Thymus (tissue), 14 donors: ENCODE measurements at places on chromosomes 11 and 22. TPM values are rescaled to one million over a fixed set of nuclear protein-coding genes. Genes with fewer than 3 reads are reported as not detected.

GRCh38 chr11:15473954-15474837 is 359.5 kb downstream of the INSC start:
- H3K4me1 ChIP-seq: no peaks in the 10 kb centered on the region
- no peaks in the 10 kb centered on the region for H3K27me3 ChIP-seq
- H3K27ac ChIP-seq: no peak overlapping the region
- DNase-seq: no peak

GRCh38 chr22:37912171-37912570 is 6.1 kb downstream of the MICALL1 start:
- peaks cover 9% of the 10 kb centered on the region for H3K36me3 ChIP-seq
- no peaks in the 10 kb centered on the region for H3K27me3 ChIP-seq
- no peak overlapping the region for H3K4me3 ChIP-seq
- no peak for DNase-seq

DNA sequence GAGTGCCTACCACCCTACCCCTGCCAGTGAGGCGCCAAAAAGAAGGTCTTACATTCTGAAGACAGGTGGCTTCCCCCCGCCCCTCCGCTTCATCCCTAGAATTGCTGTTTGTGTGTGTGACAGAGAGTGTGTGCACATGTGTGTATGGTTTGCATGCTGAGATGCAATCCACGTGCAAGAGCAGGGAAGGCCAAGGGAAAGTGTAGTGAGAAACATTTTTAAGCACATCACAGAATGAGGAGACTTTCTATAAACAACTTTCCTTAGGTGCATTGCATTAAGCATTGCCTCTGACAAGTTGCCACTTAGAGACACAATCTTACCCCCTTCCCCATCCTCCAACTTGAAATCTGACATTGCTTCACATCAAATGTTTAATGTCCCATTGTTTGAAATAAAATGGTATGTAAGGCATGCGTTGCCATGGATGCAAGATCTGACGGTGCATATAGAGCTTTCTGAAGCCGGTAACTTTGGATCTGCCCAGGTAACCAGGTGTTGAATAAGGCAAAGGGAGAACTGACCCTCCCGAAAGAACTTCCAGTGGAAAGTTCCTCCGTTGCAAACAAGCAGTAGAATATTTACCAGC is 21.4 kb downstream of the FJX1 start:
- H3K4me3 ChIP-seq: no peak overlapping the region
- no peaks in the 10 kb centered on the region for H3K36me3 ChIP-seq
- no peak overlapping the region for H3K27ac ChIP-seq
- H3K4me1 ChIP-seq: no peaks in the 10 kb centered on the region
- H3K27me3 ChIP-seq: peaks cover 2% of the 10 kb centered on the region
- no peak for DNase-seq

DNA sequence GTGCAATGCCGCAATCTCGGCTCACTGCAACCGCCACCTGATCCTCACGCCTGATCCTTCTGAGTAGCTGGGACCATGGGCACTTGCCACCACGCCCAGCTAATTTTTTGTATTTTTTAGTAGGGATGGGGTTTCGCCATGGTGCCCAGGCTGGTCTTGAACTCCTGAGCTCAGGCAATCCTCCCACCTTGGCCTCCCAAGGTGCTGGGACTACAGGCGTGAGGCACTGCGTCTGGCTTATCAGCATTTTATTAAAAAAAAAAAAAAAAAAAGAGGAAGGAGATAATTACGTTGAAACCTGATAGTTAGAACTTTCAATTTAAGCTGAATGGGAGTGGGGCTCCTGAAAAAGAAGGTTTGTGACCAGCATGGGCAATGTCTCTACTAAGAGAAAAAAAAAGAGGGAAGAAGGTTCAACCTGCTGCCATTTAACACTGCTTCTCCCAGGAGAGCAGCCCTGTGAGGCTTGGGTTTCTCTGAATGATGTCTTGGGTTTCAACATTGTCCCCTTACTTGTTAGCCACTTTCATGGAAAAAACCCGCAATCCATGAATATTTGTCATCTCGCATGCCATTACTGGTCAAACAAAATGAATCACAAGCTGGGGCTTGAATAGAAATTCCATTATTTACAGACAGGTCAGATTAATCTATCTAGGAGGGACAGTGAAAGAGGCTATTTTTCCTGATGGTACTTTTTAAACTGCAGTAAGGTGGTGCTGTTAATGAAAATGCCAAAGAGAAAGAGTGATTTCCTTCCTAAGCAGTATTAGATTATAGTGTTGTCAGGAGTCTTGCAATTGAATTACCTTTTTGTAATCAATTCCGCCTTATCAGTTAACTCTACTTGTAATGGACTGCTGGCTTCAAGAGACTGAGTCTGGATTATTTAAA is 72.5 kb downstream of the PACS1 start:
- no peak for DNase-seq
- H3K4me3 ChIP-seq: no peak overlapping the region
- H3K36me3 ChIP-seq: no peaks in the 10 kb centered on the region
- H3K27ac ChIP-seq: no peak overlapping the region
- peaks cover 5% of the 10 kb centered on the region for H3K4me1 ChIP-seq

DNA sequence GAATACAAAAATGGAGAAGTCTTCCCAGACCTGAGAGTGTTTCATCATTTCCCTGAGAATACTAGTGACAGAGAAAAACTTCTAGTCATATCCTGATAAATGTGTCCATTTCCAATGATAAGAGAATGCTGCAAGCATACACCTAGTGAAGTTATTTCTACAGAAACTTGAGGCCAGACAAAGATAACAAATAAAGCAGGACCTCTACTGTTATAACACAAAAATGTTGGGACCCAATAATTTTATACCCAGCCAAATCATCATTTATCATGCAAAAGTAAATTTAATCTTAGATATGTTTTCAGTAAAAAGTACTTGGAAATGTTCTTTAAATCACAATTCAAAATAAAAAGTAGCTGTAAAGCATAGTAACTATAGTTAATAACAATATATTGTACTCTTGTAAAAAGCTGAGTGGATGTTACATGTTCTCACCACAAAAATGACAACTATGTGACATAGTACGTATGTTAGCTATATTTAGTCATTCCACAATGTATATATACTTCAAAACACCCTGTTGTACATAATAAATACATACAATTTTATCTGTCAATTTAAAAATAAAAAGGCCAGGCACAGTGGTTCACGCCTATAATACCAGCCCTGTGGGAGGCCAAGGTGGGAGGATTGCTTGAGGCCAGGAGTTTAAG is 12.6 kb downstream of the RRAS2 start:
- no peak for DNase-seq
- H3K4me1 ChIP-seq: peaks cover 3% of the 10 kb centered on the region
- no peaks in the 10 kb centered on the region for H3K27me3 ChIP-seq
- H3K27ac ChIP-seq: no peak overlapping the region
- no peak overlapping the region for H3K4me3 ChIP-seq

- no peak overlapping the region for H3K27ac ChIP-seq
- H3K36me3 ChIP-seq: no peaks in the 10 kb centered on the region
- H3K4me3 ChIP-seq: no peak overlapping the region
- no peaks in the 10 kb centered on the region for H3K27me3 ChIP-seq
- DNase-seq: no peak
- H3K4me1 ChIP-seq: no peaks in the 10 kb centered on the region
These were observed 826.3 kb downstream of the DLG2 start for GRCh38 chr11:84800755-84801346.

DNA sequence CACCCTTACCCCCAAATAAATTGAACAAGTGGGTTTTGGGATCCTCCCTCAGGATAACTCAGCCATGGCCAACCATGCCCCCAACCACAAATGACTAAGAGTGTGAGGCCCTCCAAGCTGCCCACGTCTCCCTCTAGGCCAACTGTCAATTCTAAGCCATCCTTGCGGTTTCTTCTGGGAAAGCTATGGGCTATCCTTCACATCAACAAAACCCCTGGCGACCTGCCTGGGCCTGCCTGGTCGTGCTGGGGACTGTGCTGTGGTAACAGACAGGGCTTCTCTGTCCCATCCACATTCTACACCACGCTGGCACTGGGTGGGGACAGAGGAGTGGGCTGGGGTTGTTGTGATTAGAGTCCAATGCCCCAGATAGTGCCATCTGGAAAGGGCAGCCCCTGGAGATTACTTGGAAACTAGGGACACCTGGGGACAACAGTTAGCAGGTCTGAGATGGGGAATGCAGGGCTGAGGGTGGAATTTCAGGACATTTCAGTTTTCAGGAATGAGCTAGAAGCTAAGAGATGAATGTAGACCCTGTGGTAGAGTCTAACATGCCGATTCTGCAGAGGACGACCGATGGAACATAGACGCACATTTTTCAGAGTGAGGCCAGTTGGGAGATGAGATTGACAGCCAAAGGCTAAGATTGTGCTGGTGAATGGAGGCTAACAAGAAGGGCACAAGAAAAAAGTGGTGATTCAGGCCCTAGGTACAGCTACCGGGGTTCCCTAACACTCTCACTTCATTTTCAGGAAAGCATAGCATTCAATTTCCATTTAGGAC is 131.9 kb downstream of the RASSF10 start:
- no peak for DNase-seq
- no peaks in the 10 kb centered on the region for H3K27me3 ChIP-seq
- no peak overlapping the region for H3K27ac ChIP-seq

DNA sequence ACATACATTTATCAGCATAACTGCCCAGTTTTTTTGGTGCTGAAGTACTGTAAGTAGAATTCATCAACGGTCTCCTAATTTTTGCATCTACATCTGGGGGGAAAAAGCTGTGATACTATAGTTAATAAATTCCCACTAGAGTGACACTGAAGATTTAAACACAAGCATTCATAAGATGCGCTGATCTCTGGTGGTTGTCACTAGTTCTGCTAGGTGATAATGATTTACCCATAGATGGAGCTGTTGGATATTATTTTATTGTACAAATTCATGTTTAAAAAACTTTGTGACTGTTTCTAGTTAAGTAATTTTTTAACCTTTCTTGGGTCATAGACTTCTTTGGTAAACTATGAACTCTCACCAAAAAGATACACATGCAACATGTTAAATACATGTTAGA is 106.6 kb downstream of the EMSY start:
- no peak overlapping the region for H3K27ac ChIP-seq
- H3K36me3 ChIP-seq: peaks cover 5% of the 10 kb centered on the region
- no peaks in the 10 kb centered on the region for H3K4me1 ChIP-seq
- no peaks in the 10 kb centered on the region for H3K27me3 ChIP-seq
- no peak for DNase-seq
- no peak overlapping the region for H3K4me3 ChIP-seq

DNA sequence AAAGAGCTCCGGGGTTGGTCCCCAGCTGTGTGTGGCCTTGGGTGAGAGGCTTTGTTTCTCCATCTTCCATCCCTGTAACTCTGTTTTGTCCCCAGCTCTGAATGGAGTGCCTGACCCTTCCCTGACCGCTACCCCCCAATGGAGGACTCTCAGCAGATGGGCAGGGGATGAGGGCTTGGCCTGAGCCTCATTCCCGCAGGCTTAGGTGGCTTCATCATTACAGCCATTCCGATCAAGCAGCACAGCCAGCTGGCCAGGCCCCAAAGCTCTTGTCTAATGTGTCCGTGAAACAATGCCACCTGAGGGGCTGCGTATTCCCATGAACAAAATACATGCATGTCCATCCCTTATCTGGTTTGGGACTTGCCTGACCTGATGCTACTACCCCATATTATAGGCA is 3.9 kb upstream of the CDC42EP2 start:
- DNase-seq: no peak
- peaks cover 25% of the 10 kb centered on the region for H3K4me1 ChIP-seq
- no peak overlapping the region for H3K27ac ChIP-seq
- H3K4me3 ChIP-seq: no peak overlapping the region

- no peak overlapping the region for H3K4me3 ChIP-seq
- no peak overlapping the region for H3K27ac ChIP-seq
- no peak for DNase-seq
- no peaks in the 10 kb centered on the region for H3K36me3 ChIP-seq
- H3K27me3 ChIP-seq: no peaks in the 10 kb centered on the region
These were observed 67.6 kb upstream of the AMPD3 start for GRCh38 chr11:10387206-10388083.

DNA sequence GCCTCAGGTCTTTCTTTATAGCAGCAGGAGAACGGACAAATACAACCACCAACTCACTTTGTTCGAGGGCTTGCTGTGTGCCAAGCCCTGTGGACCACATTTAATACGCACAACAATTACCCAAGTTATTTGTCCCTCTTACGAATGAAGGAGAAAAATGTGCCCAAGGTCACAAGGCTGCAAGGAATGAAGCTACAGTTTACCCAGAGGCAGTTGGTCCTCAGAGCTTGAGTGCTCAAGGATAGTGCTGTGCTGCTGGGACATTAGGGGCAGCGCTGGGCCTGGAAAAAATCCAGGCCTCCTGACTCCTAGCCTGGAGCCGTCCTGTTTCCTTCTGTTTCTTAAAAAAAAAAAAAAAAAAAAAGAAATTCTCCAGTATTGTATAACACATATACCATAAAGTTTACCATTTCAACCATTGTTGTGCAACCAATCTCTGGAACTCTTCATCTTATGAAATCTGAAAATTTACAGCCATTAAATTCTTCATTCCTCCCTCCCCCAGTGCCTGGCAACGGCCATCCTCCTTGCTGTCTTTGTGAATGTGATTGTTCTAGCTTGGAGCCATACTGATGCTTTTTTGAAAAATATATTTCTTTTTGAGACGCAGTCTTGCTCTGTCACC is 1.0 kb upstream of the C11orf86 start:
- no peak overlapping the region for H3K27ac ChIP-seq
- no peak for DNase-seq
- H3K36me3 ChIP-seq: no peaks in the 10 kb centered on the region
- H3K27me3 ChIP-seq: no peaks in the 10 kb centered on the region
- no peak overlapping the region for H3K4me3 ChIP-seq

DNA sequence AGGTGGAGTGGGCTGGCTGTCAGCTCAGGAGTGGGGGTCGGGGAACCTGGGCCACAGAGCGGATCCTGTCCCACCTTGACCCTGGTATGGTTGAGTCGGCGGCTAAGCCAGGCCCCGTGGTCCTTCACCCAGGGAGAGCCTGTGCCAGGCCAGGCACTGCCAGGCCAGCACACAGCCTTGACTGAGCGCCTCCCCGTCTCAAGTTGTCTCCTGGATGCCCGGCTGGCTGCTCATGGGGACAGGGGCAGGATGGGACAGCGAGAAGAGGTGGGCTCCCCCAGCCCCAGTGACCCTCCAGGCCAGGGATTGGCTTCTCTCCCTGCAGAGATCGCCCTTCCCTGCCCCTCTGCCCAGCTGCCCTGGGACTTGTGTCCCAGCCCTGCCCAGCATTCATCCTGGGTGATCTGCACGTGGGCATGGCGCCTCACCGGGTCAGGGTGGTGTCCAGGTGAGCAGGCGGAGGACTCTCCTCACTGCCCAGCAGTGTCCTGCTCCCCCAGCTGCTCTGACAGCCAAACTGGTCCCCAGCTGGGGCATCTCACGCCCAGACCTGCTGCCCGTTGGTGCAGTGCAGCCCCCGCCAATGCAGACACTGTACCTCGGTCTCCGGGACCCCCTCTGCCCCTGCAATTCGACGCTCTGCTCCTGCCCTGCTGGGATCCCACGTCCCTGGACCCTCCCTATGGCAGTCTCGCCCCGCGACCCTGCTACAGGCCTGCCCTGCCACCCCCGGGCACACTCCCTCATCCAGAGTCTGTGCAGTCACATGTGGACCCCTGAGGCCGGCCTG is 28.8 kb upstream of the CCDC188 start:
- no peak overlapping the region for H3K4me3 ChIP-seq
- H3K36me3 ChIP-seq: no peaks in the 10 kb centered on the region
- H3K27ac ChIP-seq: no peak overlapping the region
- no peak for DNase-seq

SERPING1 gene
- 9.8 TPM for total RNA-seq
